Cardiac septum (tissue), 1 donor: ENCODE measurements at places on chromosomes 2 and 18.

DNA sequence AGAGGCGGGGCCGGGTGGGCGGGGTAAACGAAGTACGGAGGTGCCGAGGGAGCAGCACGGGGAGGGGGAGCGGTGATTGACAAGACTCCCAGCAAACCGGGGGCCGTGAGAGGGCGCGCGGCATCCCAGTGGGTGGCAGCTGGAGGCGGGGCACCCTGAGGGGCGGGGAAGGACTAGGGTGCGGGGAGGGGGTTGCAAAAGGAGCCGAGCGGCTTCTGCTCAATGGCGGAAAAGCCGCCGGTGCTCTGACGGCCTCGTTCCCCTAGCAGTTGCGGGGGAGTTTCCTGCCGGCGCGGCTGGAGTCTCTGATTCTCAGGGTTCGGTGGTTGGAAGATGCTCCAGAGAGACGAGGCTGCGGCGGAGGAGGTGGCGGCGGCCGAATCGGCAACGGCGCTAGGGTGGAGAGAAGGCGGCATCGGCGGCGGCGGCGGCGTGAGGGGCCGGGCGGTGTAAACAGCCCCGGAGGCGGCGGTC is at the start of gene PPM1B:
PPM1B (plus strand) TSS at position 195 of the 474 bp plus-strand sequence. CDS start 32,325 bp downstream, outside the sequence.
- DNase-seq, result peak; percentile 100

DNA sequence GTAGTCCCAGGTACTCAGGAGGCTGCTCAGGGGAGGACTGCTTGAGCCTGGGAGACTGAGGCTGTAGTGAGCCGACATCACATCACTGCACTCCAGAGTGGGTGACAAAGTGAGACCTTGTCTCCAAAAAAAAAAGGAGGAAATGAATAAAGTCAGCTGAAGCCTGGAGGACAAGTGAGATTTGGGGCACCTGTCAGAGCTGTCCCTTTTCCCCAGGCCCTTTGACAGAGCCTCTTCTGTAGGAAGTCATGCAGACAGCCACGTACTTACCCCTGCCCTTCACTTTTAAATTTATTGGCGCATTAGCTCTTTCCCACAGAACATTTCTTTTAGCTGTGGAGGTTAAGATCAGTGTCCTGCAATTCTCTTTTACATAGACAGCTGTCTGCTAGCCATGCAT is 151.0 kb upstream of the DNMT3A start:
- no peak for DNase-seq

- DNase-seq, result no peak
These were observed 102.2 kb upstream of the TAF1B start for GRCh38 chr2:9741110-9741509.

- no peak for DNase-seq
These were observed 129.0 kb upstream of the ACVR2A start for GRCh38 chr2:147715807-147716206.
